ENCODE measurements at places on chromosomes 5 and 9.

GRCh38 chr9:83281306-83282255, 218.6 kb upstream of the RASEF start:
- no peak for DNase-seq

DNA sequence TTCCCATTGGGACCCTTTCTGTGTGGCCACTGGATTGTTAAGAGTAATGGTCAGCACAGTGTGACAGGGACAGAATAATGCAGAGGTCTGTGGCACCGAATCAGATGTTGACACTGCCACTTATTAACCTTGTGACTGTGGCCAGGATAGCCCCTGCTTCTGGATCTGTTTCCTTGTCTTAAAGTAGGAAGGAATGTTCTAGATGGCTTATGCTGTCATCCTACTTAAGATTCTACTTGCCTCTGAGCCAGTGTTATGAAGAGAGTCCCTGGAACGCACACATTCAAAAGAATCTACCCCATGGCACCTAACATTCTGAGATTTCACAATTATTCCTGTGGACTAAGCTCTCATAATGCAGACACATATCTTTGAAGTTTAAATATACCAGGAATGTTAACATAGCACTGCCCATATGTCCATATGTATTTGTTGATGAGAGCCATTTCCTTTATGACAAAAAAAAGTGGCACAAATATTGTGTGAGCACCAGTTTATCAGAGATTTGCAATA, 612.7 kb downstream of the TLR4 start:
- no peak for DNase-seq

- no peak for DNase-seq
Observed at GRCh38 chr5:58410441-58410840, 49.4 kb downstream of the PLK2 start.

- DNase-seq, result no peak
Observed at GRCh38 chr9:130535818-130536521, 43.4 kb upstream of the FUBP3 start.

- DNase-seq, result no peak
Observed at GRCh38 chr5:170846846-170847245, 15.0 kb upstream of the RANBP17 start.

DNA sequence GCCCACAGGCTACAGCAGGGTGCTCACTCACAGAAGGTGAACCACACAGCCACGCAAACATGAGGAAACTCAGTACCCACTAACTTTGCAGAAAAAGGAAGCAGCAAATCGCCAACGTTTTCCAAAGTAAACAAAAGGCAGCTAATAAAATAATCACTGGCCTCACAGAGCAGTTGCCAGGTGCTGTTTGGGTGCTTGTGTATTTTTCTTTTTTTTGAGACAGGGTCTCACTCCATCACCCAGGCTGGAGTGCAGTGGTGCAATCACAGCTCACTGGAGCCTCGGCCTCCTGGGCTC, 3.8 kb downstream of the SNAPC4 start:
- DNase-seq, result no peak

GRCh38 chr9:98501819-98502218, 206.9 kb downstream of the GABBR2 start:
- no peak for DNase-seq

DNA sequence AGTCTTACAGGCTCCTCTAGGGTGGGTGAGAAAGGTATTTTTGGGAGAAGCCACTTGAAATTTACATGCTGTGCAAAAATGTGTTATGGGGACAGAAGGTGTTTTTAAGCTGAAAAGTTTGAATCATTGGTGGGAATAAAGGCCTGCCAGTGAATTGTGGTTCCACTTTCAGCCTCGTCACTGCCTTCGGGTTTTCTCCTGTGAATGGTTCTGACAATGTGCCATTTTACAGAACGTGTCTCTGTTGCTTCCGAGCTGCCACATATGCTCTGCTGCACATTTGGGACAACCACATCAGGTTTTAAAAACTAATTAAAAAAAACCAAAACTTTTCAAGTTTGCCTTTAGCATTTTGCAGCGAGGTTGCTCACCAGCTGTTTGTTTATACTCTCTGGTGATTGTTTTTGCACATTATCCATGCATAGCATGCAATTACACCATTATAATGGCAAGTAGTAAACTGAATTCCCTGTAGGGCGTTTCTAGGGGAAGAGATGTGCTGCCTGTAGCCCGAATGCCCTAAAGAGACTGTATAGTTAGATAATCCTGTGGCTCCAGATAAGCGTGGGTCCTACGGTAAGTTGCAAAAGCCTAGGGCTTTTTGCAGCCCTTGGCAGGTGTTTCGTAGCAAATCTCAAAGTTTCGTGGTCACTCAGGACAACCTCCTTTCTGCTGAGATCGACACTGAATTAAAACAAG, 40.1 kb upstream of the SUB1 start:
- no peak for DNase-seq

Measured in immature natural killer cell (primary cell).